ENCODE measurements at places on chromosomes 12 and 14.
A peak's percentile ranks its signal among the peaks of the same experiment; 100 is the strongest.

DNA sequence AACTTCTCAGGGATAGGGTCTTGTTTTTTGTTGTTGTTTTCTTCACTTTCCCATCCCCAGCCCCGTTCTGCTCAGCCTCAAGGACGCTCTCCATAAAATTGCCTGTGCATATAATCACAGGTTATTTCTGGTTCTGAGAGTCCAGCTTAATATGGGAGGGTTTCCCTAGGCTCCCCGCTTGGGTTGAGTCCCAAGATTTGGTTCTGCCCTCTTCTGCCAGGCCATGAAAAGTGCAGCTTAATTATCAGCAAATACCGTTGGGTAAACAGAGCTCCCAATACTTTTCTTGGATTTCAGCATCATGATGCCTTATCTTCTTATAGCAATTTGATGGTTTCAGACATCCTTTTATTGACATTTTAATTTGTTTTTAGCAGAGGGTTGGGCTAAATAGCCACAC lies 75.6 kb downstream of the GRIN2B start:
- DNase-seq, result no peak

DNA sequence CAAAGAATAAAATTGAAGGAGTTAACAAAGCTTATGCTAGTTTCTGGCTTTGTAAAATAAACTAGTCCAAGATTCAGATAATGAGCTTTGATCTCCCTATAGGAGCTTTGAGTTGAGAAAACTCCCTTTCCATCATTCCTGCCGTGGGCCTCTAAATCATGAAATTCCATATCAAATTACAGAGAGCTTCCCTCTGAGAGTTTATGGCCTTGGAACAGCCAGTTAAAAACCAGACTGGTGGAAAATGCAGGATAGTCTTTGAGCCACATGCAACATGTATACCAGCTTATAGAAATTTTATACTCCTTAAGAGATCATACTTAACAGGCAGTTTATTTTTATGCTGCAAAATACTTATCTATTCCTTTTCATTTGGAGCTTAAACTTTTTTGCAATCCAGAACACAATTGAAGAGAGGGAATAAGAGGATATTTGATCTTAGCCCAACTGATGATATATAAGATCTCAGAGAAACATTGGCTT lies 175.8 kb upstream of the ATP2B1 start:
- DNase-seq, result no peak

DNA sequence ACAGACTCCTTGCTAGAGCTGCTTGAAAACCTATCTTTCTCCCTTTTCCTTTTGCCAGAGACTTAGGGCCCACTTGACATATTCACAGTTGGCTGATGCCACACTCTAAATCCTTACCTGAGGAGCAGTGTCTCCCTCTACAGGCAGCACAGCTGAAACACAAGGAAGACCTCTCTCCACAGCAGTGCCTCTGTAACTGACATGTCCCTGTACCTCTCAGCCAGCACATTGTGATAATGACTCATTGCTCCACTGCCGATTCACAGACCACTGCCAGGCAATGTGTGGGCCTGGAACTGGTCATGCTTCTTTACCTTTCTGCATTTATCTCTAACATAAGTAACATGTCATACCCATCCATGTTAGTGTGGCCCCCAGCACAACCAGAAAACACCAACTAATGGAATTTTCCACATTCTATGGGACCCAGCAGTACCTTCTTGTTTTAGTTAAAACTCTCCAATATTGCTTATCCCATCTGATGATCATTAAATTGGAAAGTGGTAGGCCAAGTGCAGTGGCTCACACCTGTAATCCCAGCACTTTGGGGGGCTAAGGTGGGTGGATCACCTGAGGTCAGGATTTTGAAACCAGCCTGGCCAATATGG lies 56.5 kb downstream of the GTF2A1 start:
- DNase-seq, result no peak

- no peak for DNase-seq
Measured at GRCh38 chr12:11136075-11136474, 1.6 kb upstream of the TAS2R30 start.

- no peak for DNase-seq
Measured at GRCh38 chr12:57519796-57520052, 590 bp downstream of the DDIT3 start.

DNA sequence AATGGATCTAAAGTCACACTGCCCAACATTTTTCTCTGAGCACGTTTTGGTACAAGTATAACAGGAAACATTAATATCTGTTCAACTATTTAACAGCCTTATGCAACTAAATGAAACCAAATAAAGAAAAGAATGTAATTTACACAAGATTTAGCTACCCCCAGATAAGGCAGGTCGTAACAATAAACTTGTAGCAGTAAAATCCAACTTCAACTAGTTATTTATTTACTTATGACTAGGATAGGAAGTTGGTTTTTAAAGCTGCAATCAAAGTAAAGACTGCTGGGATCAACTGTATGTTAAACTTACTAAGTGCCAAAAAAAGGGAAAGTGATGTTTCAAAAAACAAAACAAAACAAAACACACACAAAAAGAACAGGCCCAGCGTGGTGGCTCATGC lies 30.9 kb downstream of the FERMT2 start:
- no peak for DNase-seq

- peak; percentile 42 for DNase-seq
Measured at GRCh38 chr12:44774815-44775411, 101.2 kb downstream of the NELL2 start.

DNA sequence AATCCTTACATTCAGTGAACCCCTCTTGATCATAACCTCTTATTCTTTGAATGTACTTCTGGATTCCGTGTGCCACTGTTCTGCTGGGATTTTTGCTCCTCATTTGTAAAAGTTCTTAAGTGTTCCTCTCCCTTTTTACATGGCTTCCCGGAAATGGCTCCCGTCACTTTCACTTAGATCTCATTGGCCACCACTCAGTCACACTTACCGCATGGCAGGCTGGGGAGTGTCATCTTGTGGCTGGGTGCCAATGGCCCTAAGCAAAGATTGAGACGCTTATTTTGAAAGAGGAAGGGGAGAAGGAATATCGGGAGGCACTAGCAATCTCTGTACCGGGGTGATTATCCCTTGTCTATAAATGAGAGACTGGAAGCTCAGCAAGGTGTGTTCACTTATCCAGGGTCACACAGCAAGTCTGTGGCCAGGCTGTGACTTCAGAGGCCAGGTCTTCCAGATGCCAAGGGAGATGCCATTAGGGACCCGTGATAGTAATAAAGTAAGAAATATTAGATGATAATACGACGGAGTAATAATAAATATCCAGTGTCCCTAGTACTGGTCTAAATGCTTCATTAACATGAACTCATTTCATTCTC lies 68.8 kb downstream of the RNFT2 start:
- no peak for DNase-seq

DNA sequence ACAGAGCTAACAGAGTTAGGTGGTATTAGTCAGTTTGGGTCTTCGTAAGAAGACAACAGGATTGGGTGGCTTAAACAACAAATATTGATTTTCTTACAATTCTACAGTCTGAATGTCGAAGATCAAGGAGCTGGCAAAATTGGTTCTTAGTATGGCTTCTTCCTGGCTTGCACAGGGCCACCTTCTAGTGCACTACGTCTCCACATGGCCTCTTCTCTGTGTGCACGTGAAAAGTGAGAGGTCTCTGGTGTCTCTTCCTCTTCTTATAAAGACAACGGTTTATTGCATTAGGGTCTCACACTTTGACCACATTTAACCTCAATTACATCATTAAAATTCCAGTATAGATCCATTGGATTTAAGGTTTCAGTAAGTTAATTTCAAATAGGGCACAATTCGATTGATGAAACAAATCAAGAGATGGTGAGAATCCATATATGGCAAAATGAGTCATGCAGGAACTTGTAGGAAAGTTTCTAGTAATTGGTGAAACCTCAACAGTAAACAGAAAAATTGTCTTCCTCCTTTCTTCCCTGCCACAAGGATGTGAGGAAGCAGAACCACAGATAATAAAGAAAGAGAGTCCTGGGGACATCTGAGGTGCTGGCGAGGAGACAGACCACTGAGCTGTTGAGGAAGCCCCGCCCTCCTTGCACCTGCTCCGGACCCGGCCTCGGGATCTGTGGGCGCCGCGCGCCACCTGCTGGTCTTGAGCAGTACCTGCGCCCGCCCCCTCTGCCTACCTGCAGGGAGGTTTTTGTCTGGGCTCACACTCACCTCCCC lies 846.7 kb downstream of the TMEM121 start:
- peak; percentile 59 for DNase-seq

DNA sequence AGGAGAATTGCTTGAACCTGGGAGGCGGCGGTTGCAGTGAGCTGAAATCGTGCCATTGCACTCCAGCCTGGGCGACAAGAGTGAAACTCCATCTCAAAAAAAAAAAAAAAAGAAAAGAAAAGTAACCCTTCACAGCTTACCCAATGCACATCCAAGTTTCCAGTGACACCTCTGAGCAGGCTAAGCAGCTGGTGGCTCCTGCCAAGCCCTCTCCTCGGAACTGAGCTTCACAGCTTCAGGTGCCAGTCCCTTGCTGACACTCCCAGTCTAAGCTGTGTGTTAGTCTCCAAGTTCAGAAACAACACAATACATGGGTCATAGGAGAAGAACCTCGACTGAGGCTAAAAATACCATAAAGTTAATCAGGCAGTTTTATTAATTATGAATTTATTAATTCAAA lies 7.9 kb downstream of the CD9 start:
- DNase-seq, result no peak

GRCh38 chr12:29104516-29104915 lies 44.6 kb upstream of the FAR2 start:
- DNase-seq, result no peak

GRCh38 chr12:43676183-43676813 lies 82.3 kb downstream of the PUS7L start:
- no peak for DNase-seq

DNA sequence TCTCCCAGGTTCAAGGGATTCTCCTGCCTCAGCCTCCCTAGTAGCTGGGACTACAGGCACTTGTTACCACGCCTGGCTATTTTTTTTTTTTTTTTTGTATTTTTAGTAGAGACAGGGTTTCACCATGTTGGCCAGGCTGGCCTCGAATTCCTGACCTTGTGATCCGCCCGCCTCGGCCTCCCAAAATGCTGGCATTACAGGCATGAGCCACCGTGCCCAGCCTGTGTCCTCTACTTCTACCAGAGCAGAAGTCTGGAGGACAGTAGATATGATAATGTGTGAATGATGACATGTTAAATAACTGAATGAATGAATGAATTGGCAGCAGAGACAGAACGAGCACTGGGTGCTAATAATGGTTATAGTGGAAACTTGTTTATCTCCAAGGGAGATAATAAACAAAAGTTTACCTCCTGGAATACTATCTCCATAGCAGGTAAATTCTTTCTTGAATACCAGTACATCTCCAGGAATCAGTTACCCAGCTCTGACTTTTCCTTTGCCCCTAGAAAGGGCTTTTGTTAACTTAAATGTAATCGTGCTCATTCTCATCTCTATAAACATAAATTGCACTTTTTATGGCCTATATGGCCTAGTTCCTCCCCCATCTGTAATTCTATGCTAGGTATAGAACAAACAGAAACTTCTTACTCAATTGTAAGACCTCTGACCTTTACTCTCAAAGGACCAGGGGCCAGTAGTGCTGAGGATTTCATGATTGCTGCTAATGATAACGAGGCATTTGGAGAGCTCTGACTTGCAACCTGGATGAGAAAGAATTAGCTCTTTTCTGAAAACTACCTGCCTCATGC lies 7.2 kb upstream of the LGALS3 start:
- no peak for DNase-seq

DNA sequence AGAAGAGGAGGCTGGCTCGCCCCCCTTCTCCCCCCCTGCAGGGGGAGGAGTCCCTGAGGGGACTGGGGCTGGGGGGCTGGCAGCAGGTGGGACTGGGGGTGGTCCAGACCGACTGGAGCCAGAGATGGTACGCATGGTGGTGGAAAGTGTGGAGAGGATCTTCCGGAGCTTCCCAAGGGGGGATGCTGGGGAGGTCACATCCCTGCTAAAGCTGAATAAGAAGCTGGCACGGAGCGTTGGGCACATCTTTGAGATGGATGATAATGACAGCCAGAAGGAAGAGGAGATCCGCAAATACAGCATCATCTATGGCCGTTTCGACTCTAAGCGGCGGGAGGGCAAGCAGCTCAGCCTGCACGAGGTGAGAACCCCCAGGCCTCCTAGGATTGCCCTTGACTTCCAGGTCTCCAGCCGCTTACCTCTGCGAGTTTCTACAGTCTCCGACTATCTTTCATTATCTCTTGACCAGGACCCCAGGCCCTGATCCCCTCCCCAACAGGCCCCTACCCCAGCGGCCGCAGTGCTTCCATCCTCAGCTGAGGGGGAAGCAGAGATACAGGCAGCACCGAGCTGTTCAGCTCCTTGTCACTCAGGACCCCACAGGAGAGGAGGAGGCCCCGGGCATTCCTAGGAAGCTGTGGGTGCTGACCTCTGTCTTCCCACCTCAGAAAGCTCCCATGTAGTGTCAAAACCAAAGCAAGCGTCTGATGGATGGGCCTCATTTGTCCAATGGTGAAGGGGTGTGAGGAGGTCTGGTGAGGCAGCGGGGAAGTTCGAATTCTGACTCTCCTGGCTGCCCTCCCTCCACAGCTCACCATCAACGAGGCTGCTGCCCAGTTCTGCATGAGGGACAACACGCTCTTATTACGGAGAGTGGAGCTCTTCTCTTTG lies 3.0 kb downstream of the NAB2 start:
- no peak for DNase-seq

- DNase-seq, result no peak
Measured at GRCh38 chr12:16063726-16064125, 152.6 kb downstream of the DERA start.

DNA sequence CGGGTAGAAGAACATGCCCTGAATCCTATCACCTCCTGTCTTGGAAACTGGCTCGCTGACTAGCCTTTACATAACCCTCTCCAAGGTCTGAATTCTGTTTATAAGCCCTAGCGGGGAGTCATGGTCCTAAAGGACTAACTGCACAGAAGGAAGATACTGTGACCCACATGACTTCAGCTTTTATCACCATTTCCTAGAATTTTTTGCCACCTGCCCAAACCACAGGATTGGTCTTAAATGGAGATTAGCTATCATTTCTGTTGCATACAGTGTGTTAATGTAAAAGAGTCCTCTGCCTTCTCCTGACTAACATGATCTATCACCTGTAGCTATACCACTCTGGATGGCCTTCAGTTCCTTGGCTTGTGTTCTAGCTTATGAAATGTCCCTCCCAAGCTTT lies 319.2 kb downstream of the DUSP6 start:
- DNase-seq, result no peak

DNA sequence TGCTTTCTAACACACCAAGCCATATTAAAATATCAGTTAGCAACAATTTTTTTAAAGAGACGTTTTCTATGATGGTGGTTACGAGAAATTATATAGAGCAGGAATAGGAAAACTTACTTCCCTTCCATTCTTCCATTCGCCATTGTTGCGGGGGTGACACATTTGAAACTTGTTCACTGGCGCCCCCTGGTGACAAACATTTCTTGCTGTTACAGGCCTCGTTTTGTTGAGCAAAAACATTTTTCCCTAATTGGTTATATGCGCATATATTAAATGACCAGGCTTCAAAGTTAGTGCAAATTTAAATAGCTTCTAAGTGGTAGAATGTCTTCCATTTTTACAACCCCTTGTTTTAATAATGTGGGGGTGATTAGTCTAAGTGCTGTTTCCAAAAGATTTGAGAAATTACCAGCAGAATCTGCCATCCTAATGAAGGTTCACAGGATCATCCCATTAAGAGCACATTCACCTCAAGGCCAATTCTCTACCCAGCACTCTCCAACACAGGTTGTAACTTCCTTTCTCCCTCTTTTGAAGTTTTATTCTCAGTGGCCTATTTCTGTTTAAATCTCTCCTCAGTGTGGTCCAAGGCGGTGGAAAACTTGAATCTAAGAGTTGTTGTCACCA lies 1124.7 kb downstream of the FLRT2 start:
- peak; percentile 0 for DNase-seq

All from stimulated activated CD8-positive, alpha-beta memory T cell treated with anti-CD3 and anti-CD28 coated beads, Interleukin-4, amount 100 ng/mL, for 1 hour (primary cell).